Hematopoietic multipotent progenitor cell treated with erythropoietin and hydrocortisone succinate and interleukin-3 and kit ligand, for 15 days (in vitro differentiated cells): ENCODE measurements at places on chromosomes 6 and 20.

DNA sequence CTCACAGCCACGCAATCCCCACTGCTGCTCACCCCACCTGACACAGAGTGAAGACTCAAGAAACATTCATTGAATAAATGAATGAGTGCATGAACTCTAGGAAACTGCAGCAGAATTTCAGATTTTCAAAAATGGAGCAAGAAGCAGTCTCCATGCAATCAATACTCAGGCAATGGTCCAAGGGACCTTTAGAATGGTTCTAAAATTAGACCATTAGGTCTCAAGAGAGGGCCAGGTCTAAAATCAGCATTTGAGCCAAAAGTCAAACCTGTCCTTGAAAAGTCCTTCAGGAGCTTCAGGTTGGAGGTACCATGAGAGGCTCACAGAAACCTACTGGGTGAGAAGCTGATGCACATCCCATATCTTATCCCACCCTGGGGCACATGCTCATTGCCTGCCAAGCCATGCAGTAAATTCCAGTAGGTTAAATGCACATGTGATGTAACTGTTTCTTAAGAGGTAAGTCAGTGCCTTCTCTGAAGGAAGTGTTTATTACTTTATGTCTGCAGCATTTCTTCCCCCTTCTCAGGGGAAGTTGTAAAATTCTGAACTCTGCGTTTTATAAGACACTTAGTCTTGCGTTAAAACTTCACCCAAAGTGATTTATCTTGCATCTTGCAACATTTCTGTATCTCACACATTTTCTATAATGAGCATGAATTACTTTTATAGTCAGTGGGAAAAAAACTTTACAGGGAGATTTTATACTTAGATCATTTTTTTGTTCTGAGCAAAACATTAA is 126.6 kb downstream of the ADAT2 start:
- no peak for DNase-seq

- DNase-seq: no peak
Measured at GRCh38 chr20:23163562-23163961, 77.4 kb upstream of the CD93 start.

GRCh38 chr6:89242574-89243330 is 25.6 kb upstream of the GABRR1 start:
- DNase-seq: no peak

DNA sequence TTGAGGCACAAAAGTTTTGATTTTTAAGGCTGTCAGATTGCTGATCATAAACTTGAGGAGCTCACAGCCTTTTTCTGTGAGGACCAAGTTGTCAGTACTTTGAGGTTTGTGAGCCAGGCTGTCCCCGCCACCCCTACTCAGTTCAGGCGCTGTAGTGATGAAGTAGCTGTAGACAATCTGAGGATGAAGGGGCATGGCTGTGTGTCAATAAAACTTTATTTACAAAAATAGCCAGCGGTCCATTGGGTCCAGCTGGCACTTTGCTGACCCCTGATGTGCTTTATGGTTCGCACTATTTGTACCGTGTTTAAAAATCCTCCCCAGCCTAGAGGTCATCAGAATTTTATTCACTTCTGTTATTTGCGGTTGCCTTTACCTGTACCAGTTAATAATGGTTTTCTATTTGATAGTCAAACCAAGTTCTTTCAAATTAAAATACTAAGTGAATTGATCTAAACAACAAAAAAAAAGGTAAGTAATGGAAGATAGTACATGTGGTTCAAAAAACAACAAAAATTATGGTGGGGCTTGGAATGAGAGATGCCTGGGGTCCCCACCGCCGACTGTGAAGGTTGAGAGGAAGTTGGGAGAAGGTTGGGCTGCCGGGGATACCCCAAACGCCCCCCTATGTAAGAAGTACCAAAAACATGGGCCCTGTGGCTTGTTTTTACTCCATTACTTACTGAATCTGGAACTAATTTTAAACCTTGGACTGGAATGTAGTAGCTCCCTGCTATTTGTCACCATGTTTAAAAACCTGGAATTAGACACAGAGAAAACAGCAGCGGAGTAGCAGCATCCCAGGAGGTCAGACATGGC is 123.6 kb downstream of the SYCP2 start:
- DNase-seq: no peak

DNA sequence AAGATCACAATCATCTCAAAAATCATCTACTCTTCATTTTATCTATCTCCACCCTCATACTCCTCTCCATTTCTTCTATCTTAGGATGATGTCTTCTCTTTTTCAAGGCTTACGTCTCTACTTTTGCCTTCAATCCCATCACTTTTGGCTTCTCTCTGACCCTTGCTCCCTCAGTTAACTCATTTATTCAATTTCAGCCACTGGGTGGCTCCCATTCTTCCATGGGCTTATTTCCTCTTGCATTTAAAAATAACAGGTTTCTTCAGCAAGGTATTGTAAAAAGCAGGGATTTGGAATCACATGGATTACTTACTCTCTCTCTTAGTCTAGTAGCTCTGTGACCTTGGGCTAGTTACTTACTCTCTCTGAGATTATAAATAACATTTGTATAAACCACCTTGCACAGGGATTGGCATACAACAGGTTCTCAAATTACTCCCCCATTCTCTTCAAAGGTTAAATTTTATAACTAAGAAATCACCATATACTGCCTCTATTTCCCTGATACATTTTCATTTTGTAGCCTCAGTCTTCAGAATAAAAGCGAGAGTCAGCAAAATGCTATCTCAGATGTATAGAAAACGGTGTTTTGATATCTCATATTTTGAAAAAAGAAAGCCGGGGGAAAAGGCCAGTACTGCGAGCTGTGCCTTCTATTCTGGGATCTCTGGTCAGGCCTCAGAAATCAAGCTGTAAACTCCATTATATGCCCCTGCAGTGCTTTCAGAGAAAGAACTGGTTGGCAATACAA is 5.5 kb downstream of the ZSCAN12 start:
- DNase-seq: no peak

GRCh38 chr6:28488916-28489365 is 26.7 kb downstream of the GPX6 start:
- peak; percentile 7 for DNase-seq

DNA sequence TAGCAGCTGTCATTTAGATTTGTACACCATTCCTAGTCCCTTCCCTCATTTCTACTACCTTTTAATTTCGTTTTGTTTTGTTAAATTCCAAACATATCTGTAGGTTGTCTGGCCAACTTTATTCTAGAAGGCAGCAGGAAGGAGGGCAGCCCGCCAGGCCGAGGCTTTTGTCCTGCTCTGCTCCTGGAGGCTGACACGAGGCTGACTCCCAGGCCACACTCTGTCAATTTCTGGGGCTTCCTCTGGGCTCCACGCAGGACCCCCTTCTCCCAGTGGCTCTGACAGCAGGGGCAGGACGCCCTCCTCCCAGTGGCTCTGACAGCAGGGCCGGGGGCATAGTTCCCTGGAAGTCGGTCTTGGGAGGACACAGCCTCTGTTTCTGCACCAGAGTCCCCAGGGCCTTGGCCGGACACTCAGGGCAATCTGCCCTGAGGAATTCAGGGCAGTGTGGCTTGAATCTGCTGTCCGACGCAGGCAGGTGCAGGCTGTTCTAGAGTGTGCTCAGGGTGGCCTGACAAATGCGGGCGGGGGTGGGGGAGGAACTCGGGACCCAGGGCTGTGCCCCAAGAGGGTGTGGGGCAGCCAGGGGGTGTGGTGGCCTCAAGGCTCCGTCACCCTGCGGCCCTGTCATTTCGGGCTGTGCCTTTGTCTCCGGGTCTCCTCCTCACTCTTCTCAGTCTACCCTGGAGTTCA is 11.8 kb downstream of the SMOC2 start:
- DNase-seq: no peak

DNA sequence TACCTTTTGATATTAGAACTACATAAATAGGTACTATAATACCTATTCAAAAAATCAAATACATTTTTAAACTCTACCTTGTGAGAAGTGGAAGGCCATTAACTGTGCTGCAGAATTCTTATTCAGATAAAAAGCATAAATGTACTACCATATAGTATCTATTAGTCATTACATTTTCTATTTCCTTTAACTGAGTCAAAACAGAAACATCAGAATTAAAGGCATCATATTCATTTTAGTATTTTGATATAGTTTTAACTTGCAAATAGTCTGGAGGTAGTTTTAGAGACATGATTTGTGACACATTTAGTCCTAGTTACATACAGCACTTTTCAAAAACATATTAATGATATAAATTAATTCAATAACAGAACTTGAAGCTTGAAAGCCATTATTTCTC is 39.9 kb upstream of the TAB2 start:
- no peak for DNase-seq

DNA sequence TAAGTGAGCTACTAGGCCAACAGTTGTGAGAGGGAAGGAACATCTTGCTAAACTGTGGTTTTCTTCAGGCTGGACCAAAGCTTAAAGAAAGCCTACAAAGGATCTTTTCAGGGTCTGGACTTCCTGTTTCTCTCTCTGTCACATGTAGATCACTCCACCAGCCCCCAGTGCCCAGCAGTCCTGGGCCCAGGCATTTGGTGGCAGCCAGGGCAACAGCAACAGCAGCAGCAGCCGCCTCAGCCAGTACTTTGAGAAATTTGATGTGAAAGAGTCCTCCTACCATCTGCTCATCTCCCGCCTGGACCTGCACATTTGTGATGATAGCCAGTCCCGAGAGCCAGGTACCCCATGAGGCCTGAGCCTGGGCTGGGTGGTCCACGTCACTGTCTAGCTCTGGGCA is 44.1 kb downstream of the BLTP3A start:
- no peak for DNase-seq

DNA sequence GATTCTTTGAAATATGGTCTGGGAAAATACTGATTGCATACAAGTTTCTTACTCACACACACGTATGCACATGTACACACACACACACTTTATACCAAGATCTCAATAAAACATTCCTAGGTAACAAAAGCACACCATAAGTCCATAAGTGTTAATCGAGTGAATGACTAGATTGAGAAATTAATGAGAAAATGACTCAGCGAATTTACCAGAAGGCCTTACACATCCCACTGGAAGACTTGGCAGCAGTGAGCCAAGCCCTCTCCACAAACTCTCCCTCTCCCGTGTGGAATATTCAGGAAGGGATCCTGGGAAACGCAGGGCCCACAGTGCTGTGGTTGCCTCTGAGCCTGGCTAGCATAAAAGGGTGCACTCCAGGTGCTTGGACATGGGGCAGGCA is 227.2 kb downstream of the LY86 start:
- DNase-seq: no peak

- DNase-seq: no peak
Measured at GRCh38 chr20:13875265-13875811, 90.5 kb downstream of the NDUFAF5 start.

DNA sequence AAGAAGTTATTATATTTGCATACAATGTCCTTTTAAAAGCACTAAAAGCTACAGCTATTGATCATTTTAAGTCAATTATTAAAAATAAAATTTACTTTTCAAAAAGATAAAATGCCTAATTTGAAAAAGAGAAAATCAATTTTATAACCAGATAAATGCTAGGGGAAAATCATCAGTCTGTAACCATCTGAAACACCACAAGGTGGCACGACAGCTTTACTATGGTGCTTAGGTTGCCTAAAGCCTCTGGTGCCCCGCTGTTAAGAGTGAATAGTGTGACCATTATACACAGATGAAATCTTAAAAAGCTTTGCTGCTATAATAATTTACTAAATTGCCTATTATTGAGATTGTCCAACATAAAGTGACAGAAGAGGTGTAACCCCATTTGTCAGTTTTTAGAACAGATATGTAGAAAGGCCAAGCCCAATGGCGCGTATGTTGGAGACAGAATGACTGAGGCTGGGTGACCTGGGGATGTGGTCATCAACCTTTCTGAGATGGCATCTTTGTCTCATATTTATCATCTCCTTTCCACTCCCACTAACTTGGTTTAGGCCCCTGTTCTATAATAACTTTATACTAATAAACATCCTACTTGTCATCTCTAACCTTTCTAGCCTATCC is 100.8 kb downstream of the MOXD1 start:
- DNase-seq: peak; percentile 6

DNA sequence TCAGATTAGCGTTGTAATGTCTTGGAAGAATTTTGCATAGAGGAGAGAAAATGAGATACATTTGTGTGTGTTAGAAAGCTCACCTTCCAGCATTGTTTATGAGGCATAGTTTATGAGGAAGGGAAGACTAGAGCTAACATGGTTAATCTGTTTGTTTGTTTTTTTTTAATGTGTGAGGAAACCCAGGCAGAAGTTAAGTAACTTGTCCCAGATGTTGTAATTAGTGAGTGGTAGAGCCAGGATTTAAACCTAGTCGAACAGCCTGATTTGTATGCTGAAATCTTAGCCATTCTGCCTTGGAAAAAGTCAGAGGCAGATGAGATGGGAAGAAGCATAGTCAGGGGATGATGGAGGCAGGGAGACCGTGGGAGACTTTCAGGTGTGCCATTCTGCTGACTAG is 29.1 kb downstream of the NDUFAF5 start:
- DNase-seq: no peak

GRCh38 chr20:14997791-14998190 is 660.4 kb upstream of the FLRT3 start:
- no peak for DNase-seq

DNA sequence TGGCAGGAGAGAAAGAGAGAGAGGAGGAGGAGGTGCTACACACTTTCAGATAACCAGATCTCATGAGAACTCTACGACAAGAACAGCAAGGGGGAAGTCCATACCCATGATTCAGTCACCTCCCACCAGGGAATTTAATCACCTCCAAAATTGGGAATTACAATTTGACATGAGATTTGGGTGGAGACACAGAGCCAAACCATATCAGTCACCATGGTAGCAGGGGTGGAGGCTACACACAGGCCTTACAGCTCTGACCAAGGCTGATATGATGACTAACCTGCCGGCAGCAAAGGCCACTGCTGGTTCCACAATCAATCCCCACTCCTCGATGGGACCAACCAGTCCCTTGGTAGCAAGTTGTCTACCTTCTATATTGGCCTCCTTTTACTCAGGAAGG is 13.6 kb upstream of the RBM24 start:
- DNase-seq: no peak

DNA sequence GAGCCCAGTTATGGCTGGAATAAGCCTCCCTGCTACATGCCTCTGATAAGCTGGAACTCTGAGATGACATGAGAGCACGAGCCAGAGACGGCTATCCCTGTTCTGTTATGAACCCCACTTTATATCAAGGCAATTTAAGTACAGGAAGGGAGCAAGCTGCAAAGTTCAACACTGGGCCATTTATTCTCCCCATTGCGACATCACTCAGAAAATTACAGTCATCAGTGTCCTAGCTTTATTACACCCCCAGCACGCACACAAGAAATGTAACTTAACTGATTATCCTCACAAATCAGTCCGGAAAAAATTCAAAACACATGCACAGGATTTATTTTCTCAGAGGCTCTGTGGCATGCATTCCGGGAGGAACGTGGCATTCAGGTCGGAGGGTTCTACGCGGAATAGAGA is 125.3 kb upstream of the SLC2A12 start:
- no peak for DNase-seq
